ENCODE measurements at places on chromosomes 7 and 10. TPM values are rescaled to one million over a fixed set of nuclear protein-coding genes. Genes with fewer than 3 reads are reported as not detected.

Gene CUX1
- total RNA-seq: 50.9 TPM

Gene GPR146
- 0.69 TPM for total RNA-seq

Gene HPS6
- 30.6 TPM for total RNA-seq

Gene VPS37D
- 3.3 TPM for total RNA-seq

Gene HBP1
- total RNA-seq: 27.3 TPM

Gene CRYGN
- total RNA-seq: not detected

Gene AGR3
- not detected for total RNA-seq

Gene LSM8
- 21.9 TPM for total RNA-seq

Gene MYO1G
- 0.04 TPM for total RNA-seq

Gene TLL2
- 0.22 TPM for total RNA-seq

Gene NKX1-2
- not detected for total RNA-seq

Gene TAC1
- total RNA-seq: not detected

Gene NXPH1
- not detected for total RNA-seq

Gene COL17A1
- total RNA-seq: 0.63 TPM

Gene TMEM270
- not detected for total RNA-seq

Gene SERPINE1
- 1,609 TPM for total RNA-seq

Gene GTF2IRD1
- total RNA-seq: 21.8 TPM

Gene ZNF438
- total RNA-seq: 3.5 TPM

Gene STEAP1
- 18.7 TPM for total RNA-seq

Gene AMPH
- total RNA-seq: 6.1 TPM

Gene ERV3-1
- 3.5 TPM for total RNA-seq

Gene EGR2
- total RNA-seq: 0.31 TPM

Gene LMOD2
- total RNA-seq: not detected

Gene KLF6
- total RNA-seq: 153 TPM

Gene HTR7
- total RNA-seq: 0.27 TPM

Gene PCBD1
- 54.9 TPM for total RNA-seq

Gene C10orf105
- not detected for total RNA-seq

Gene ADAM22
- total RNA-seq: 0.45 TPM

Gene UBE2H
- 89.7 TPM for total RNA-seq

Gene ALKBH4
- 10.9 TPM for total RNA-seq

Gene POLR2J2
- total RNA-seq: 7.5 TPM

Gene XRCC2
- total RNA-seq: 3.7 TPM

Gene CHN2
- not detected for total RNA-seq

Gene EVX1
- total RNA-seq: not detected

Gene AZGP1
- total RNA-seq: not detected

Gene LSM5
- total RNA-seq: 61.9 TPM

Gene ANKRD1
- total RNA-seq: 16.1 TPM

Gene ANKRD22
- total RNA-seq: not detected

Gene FAM221A
- total RNA-seq: not detected

Gene TCAF2
- 1.9 TPM for total RNA-seq

Measured in HFFc6 (cell line).